NCI-H460 (cell line): ENCODE measurements at places on chromosomes 11 and 22. TPM values are rescaled to one million over a fixed set of nuclear protein-coding genes. Genes with fewer than 3 reads are reported as not detected.
A peak's percentile ranks its signal among the peaks of the same experiment; 100 is the strongest.

GRCh38 chr11:85823816-85824215 lies 12.9 kb upstream of the SYTL2 start:
- no peak for DNase-seq

- no peak for DNase-seq
Observed at GRCh38 chr11:121611242-121611641, 158.5 kb upstream of the SORL1-AS1 start.

DNA sequence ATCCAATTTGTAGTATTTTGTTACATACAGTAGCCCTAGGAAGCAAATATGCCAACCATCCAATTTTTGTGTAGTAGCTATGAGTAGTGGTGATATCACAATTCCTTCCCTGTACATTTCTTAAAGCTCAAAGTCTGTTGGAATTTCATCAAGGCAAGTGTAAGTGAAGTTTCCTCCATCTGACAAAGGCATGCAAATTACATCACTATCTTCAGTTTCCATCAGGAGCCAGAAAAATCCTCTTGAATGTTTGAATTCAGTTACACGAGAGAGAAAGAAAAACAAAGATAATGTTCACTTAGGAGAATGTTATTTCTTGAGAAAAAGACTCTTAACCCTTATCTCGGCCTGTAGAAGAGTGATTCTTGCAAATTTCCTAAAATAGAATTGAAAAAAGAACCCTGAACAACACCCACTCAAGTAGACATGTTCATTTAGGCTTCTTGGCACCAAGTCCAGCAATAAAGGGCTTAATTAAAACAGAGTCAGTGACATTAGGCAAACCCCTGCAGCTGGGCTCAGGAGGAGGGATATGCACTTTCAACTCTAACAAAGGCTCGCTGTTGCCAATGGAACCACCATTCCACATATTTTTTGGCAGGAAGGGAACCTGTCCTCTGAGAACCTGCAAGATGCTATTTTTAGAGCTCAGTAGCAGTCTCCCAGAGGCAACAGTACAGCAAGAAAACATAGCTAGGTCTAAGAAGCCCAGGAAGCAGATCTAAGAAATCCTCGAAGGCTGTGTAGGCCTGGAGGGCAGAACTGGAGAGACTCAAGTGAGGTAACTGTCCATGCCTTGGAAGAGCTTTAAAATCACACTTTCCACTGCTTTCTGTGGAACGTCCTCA lies 144.6 kb downstream of the CCDC81 start:
- DNase-seq: no peak

DNA sequence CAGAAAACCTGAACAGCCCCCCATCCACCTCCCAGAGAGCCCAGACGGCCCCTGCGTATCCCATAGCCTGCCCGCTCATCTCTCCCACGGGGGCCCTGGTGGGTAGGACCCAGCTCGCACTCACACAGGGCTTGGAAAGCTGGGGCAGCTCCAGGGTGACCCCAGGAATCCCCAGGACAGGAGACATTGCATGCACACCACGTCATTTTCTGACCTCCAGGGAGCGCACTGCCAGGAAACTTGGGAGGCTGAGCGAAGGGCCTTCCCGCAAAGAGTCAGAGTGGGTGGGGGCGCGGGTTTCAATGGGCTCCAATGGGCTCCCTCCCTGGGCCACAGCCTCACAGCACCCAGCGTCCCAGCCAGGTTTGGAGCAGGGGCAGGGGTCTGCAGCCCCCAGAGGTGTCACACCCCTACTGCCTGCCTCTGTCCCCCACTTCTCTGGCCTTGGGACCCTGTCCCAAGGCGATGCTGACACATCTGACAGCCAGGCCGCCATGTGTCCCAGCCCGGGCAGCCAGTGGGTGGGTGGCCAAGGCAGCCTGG lies 8.2 kb upstream of the SYT8 start:
- peak; percentile 26 for DNase-seq

DNA sequence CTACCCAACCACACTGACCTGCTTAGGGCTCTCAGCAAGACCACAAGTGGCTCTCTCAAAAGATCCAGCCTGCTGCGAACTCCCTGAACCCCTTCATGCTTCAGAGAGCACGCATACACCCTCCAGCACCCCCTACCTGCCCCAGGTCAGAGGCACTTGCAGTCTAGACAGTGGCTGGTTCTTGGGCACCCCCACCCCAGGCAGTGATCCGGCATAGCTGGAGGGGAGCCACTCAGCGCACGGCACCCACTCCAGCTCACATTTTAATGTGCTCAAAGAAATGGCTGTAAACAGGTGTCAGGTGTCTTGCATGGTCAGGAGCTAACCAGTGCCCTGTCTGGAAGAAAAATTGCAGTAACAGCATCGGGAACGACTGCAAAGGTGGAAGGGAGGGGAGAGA lies 140.8 kb downstream of the PKNOX2 start:
- no peak for DNase-seq

DNA sequence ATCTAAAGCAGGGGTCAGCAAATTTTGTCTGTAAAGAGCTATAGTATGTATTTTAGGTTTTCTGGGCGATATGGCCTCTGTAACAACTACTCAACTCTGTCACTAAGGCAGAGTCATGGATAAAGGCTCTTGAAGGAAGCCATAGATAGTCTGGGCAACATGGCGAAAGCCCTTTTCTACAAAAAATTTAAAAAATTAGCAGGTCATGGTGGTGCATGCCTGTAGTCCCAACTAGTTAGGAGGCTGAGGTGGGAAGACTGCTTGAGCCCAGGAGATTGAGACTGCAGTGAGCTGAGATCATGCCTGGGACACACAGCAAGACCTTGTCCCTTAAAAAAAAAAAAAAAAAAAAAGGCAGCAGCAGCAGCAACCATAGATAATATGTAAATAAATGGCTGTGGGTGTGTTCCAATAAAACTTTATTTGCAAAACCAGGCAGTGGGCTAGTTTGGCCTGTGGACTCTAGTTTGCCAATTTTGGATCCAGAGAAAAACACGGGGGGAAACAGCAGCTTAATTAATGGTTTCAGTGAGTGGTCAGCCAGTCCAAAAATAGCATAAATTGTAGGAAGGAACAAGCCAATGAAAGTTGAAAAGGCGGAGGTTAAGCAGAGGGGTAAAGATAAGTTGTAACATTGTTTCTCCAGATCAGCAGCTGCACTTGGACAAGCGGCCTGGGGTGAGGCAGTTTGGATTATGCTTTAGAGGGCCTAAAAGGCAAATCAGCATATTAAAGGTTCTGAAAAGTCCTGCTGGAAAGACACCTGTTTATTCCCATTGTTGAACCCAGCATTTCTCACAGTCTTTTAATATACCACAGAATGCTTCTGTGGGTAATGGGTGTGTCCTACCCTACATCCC lies 62.6 kb downstream of the KIAA1671 start:
- no peak for DNase-seq

GRCh38 chr11:85822814-85823213 lies 11.9 kb upstream of the SYTL2 start:
- DNase-seq: no peak

- DNase-seq: no peak
Observed at GRCh38 chr11:1768141-1768469, 4.4 kb upstream of the CTSD start.

DNA sequence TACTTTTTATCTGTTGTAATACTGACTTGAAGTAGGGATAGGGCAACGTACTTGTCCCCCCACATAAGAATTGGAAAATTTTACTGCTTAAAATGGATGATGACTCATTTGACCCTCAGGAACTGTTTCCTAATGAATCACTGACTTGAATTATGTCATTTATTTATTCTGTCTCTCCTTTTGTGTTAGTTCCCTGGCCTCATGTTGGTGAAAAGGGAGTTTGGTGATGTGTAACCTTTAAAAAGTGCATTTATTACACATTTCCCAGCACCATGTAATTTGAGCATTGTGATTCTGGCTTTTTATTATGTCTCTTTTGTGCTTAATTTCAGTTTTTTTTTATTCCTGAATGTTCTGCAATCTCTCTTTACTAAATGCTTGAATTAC lies 20.3 kb upstream of the PGM2L1 start:
- DNase-seq: no peak

GRCh38 chr11:111455291-111456085 lies 56.7 kb downstream of the BTG4 start:
- no peak for DNase-seq

- DNase-seq: no peak
Observed at GRCh38 chr11:40029391-40029790, 1430.1 kb downstream of the LRRC4C start.

GRCh38 chr11:115761348-115761747 lies 257.1 kb upstream of the CADM1 start:
- DNase-seq: no peak

DNA sequence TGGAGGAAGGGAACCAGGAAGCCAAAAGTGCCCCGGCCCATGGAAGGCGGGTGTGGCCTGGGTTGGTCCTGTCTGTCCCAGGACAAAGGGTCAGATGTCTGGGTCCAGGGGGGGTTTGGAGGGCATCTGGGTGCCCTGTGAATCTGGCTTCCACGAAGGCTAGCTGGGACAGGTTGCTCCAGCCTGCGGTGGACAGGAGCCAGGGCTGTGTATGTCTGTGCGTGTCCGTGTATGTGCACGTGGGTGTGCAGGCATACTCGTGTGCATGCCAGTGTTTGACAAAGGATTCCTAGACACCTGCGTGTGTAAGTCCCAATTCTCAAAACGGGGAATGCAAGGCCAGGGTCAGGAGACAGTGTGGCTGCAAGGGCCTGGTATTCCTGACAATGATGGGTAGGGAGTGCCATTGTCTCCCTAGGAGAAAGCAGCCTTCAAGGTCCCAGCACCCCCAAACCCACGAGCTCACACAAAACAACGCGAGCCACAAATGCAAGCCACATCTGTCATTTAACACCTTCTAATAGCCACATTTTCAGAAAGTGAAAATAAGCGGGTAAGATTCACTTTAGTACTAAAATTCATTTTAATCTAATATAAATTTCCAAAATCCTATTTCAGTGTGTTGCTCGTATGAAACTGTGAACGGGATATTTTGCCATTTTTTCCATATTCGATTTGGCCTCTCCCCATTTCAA lies 78.4 kb upstream of the WNT7B start:
- no peak for DNase-seq

GRCh38 chr11:116334596-116334995 lies 438.2 kb downstream of the BUD13 start:
- DNase-seq: no peak

- no peak for DNase-seq
Observed at GRCh38 chr11:105734426-105734825, 124.6 kb downstream of the GRIA4 start.

The SLC22A12 gene
- not detected in 2 replicates for total RNA-seq

The MISFA gene
- 1.1 and 1.8 TPM in 2 replicates for total RNA-seq
